ENCODE measurements at places on chromosomes 2 and 18. TPM values are rescaled to one million over a fixed set of nuclear protein-coding genes. Genes with fewer than 3 reads are reported as not detected.

The SCYGR8 gene
- not detected for total RNA-seq

DNA sequence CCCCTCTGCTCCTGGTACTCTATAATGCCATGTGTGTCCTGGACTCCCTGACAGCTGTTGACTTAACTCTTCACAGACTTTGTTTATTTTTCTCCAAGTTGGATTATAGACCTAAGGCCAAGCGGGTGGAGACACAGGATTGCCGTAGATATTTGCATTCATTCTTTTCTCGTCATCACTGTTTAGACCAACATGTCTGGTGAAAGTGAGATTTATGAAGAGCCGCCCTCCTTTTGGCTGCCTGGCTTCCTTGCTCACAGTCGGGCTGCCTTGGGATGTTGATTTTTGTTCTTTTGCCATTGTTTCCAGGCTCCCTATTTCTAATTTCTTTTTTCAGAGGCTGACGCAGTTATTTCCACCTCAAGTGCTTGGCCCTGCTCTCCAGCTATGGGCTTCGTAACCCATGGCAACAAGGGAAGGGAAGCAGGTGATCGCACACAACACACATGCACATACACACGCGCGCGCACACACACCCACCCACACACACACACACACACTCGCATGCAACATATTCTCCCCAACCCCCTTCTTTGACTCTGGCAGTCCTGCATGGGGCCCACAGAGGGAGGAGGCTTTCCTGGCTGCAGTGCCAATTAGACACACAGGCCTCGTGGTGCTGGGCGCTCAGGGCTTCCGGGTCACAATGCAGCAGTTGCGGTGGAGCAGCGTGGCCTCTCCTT lies 296.5 kb downstream of the MTX2 start:
- DNase-seq, result no peak
- H3K36me3 ChIP-seq, result no peaks in the 10 kb centered on the region
- no peaks in the 10 kb centered on the region for H3K27me3 ChIP-seq
- no peak overlapping the region for H3K27ac ChIP-seq
- H3K4me3 ChIP-seq, result no peak overlapping the region
- no peaks in the 10 kb centered on the region for H3K4me1 ChIP-seq

The TBR1 gene
- not detected for total RNA-seq

DNA sequence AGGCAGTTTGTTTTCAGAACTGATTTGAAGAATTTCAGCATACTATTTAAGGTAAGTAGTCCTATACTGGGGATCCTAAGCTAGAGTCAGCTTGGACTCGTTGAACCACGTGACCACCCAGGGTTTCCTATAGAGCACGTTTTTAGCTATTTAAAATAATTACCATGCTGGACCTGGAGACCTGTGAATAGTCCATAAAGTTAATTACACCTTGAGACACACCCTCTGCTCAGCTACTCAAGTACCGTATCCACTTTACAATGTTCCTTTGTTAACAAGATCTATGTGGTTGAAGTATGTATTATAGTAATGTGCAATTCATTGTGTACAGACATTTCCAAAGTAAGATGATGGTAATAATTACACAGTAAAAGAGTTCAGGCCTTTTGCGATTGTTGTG lies 67.6 kb downstream of the CRIM1 start:
- no peaks in the 10 kb centered on the region for H3K36me3 ChIP-seq
- H3K4me3 ChIP-seq, result no peak overlapping the region

DNA sequence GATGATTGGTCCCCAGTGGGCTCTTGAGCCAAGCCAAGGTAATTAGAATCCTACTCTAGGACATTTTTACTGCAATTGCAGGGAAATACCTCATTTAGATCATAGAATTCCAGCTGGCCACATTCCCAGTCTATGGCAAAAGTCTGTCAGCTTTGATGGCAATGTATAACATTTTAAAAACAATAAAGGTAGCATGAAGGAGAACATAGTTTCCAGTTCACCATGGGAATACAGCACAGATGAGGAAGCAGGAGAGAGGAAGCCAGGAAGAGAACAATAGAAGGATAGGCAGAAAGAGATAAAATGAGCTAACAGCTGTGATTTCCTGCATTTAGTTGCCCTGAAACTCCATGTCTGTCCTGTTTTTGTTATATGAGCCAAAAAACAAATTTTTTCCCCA lies 897.3 kb upstream of the DDX18 start:
- no peaks in the 10 kb centered on the region for H3K27me3 ChIP-seq
- no peak overlapping the region for H3K4me3 ChIP-seq
- no peaks in the 10 kb centered on the region for H3K4me1 ChIP-seq
- DNase-seq, result no peak
